ENCODE measurements at places on chromosomes 16 and 17.

DNA sequence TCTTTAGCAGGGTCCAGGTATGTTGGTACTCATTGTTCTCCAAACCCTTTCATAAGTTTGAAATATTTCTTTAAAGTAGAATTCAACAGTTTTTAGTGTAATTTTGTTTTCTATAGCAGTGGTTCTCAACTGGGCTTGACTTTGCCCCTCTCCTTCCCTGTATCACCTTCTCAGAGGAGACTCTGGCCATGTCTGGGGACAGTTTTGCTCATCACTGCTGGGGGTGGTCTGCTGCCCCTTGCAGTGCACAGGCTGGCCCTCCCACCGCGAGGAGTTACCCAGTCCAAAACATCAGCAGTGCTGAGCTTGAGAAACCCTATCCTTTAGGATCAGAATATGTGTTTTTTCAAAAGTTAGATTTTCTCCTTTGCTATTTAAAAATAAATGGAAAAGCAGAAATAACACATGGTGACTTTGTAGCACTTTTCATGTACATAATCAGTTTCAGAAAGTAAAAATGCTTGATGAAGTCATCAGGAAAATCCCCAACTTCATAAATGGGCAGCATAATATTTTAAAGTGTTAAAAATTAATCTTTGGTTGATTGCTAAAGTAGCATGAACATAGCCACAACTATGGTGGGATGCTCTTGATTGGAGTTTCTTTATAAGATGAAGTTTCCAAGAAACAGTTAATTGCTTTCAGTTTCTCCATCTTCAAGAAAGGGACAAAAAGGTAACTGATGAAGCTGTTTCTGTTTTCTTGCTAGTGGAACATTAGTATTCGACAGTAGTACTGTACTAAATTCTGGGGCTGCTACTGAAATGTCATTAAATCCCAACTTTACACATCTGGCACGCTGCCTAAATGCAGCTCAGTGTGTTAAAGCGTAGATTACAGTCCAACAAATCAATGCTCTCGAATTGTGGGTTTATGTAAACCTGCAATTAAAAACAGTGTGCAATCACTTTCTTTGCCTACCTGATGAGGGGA, 70.3 kb downstream of the NETO2 start:
- DNase-seq: peak; percentile 30

DNA sequence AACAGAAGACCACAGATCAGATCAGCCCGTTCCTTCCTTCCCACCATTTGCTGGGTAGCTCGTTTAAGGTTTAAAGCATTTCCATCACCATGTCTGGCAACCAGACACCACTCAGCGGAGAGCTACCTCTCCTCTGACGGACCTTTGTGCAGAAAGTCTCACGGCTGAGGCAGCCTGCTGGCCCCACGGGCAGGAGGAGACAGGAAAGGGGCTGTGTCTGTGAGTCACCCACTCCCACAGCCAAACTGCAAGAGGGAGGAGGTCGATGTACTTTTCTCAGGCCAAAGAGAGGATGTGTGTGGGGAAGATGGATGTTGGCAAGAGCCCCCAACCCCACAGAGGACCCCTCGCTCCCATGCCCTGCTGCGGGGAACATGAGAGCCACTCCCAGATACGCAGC, 92.1 kb downstream of the ZNF423 start:
- no peak for DNase-seq

GRCh38 chr17:79835953-79836509, 3.2 kb downstream of the CBX4 start:
- DNase-seq: no peak

DNA sequence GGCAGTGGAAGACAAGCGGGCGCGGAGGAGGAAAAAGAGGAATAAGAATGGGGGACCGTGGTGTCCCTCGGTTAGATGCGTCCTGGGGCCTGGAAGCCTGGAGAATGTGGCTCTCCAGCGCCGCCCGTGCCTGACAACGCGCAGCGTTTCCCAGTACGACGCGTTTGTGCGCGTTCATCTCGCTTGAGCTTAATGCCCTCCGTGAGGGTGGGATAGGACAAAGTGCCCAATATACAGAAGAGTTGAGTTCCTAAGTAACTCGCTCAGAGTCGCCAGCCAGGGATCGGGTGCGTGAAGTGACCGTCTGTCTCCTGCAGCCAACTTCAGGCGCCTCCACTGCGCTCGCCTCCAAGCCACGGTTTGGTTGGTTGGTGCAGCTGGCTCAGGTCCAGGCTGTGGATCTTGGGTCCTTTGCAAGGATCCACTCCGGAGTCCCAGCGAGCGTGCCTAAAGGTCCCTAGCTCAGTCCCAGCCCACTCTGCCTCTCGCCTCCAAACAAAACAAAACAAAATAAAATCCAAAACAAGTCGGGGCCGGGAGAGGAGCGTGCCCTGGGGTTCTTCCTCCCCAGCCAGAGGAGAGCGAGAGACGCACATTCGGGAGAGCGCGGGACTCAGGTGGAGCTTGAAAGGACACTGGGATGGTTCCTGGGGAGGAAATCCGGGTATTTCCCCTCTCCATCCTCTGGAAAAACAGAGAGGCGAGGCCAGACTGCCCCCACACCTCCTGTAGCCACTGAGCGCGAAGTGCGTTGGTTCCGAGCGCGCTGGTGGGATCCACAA, 974 bp downstream of the GALR2 start:
- DNase-seq: no peak

- DNase-seq: no peak
Observed at GRCh38 chr16:85562093-85562786, 50.9 kb upstream of the GSE1 start.

DNA sequence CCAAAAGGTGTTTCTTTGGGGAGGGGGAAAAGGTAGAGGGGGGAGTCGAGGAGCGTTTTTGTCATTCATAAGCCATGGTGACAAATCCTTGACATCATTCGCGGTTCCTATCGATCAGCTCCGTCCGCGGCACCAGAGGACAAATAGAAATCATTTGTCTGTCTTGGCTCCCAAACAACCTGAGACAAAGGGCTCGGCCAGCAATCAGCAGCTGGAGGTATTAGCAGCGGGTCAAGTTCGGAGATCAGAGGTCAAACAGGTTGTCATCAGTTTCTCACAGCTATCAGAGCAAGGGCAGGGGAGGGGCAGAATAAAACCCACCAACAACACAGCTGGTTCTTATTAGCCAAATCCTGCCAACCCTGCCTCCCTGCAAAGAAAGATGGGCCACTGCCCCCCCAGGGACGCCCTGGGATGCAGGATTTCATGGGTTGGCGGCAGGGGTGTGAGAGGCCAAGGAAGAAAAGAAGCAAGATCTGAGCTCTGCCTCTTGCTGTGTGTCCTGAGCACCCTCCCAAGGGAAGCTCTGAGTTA, 145.3 kb upstream of the LHX1 start:
- DNase-seq: no peak

- no peak for DNase-seq
Observed at GRCh38 chr17:55817397-55817709, 66.5 kb downstream of the PCTP start.

DNA sequence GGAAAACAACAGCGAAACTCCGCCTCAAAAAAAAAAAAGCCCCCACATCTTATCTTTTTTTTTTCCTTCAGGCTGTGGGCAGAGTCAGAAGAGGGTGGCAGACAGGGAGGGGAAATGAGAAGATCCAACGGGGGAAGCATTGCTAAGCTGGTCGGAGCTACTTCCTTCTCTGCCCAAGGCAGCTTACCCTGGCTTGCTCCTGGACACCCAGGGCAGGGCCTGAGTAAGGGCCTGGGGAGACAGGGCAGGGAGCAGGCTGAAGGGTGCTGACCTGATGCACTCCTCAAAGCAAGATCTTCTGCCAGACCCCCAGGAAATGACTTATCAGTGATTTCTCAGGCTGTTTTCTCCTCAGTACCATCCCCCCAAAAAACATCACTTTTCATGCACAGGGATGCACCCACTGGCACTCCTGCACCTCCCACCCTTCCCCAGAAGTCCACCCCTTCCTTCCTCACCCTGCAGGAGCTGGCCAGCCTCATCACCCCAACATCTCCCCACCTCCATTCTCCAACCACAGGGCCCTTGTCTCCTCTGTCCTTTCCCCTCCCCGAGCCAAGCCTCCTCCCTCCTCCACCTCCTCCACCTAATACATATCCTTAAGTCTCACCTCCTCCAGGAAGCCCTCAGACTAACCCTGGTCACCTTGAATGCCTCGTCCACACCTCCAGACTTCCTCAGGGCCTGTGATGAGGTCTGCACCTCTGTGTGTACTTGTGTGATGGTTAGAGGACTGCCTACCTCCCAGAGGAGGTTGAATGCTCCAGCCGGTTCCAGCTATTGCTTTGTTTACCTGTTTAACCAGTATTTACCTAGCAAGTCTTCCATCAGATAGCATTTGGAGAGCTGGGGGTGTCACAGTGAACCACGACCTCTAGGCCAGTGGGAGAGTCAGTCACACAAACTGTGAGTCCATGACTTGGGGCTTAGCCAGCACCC, 1.2 kb upstream of the HBA1 start:
- DNase-seq: no peak

All from activated CD8-positive, alpha-beta memory T cell treated with anti-CD3 and anti-CD28 coated beads for 24 hours (primary cell).